ENCODE measurements at places on chromosomes 1 and 21. TPM values are rescaled to one million over a fixed set of nuclear protein-coding genes. Genes with fewer than 3 reads are reported as not detected.

UMODL1 gene
- 0.29 TPM for total RNA-seq

DCST1 gene
- total RNA-seq = not detected

PRRX1 gene
- 370 TPM for total RNA-seq

GUCA2B gene
- not detected for total RNA-seq

GBP7 gene
- total RNA-seq = not detected

TRAF3IP3 gene
- not detected for total RNA-seq

CYP2J2 gene
- total RNA-seq = 0.29 TPM

FTCD gene
- total RNA-seq = not detected

SLAMF6 gene
- not detected for total RNA-seq

CD48 gene
- not detected for total RNA-seq

CHAF1B gene
- total RNA-seq = 7.7 TPM

SYCP1 gene
- total RNA-seq = not detected

EIF3I gene
- 333 TPM for total RNA-seq

Data from placental pericyte (primary cell).